Right cardiac atrium (tissue), 5 donors: ENCODE measurements at places on chromosomes 2 and 18.

GRCh38 chr18:64220941-64221340, 72.1 kb upstream of the LINC00305 start:
- DNase-seq = no peak

- no peak for DNase-seq
These were observed 67.2 kb downstream of the SRD5A2 start for GRCh38 chr2:31513553-31513952.

DNA sequence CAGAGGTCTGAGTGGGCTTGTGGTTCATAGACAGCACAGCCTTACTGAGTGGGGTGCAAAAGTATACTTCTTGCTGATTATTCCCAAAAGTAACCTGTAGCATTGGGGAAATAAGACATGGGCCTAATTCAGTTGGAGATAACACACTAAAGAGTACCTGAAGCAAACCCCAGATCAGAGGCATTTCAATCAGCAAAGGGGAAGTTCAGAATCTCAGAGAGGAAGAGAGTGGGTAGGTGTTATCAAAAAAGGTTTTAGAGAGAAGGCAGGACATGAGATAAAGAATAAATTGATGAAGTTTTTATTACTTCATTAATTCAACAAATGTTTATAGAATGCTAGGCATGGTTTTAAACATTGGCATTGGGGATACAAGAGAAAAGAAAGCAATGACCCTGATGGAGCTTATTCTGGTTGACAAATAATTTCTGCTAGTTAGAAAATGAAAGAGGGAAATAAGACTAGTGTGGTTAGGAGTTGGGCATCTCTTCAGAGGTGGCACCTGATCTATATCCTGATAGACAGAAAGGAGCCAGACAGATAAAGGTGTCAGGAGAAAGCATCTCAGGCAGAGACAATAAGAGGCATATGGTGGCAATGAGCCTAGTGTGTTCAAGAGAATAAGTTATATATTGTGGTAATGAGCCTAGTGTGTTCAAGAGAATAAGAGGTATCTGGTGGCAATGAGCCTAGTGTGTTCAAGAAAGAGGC, 153.8 kb upstream of the SETBP1 start:
- DNase-seq = no peak

GRCh38 chr18:10386049-10386448, 68.4 kb upstream of the APCDD1 start:
- DNase-seq = no peak

GRCh38 chr2:140695155-140695554, 1435.7 kb downstream of the LRP1B start:
- no peak for DNase-seq

- no peak for DNase-seq
These were observed 1.3 kb downstream of the PTMA start for GRCh38 chr2:231709636-231709980.

GRCh38 chr2:1020206-1020605, 69.6 kb downstream of the SNTG2 start:
- DNase-seq = peak; percentile 26

- DNase-seq = no peak
These were observed 5.8 kb upstream of the SMYD5 start for GRCh38 chr2:73208258-73208657.

DNA sequence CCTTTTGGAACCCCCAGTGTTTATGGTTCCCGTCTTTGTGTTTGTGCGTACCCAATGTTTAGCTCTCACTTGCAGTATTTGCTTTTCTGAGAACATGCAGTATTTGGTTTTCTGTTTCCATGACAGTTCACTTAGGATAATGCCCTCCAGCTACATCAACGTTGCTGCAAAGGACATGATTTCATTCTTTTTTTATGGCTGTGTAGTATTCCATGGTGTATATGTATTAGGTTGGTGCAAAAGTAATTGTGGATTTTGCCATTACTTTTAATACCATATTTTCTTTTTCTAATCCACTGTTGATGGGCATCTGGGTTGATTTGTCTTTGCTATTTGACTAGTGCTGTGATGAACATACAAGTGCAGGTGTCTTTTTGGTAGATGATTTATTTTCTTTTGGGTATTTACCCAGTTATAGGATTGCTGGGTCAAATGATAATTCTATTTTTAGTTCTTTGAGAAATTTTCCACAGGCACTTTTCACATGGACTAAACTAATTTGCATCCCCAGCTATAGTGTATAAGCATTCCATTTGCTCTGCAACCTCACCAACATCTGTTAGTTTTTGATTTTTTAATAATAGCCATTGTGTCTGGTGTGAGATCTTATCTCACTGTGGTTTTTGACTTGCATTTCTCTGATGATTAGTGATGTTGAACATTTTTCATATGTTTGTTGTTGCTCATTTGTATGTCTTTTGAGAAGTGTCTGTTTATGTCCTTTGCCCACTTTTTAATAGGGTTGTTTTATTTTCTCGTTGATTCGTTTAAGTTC, 63.6 kb downstream of the CERS6 start:
- no peak for DNase-seq

DNA sequence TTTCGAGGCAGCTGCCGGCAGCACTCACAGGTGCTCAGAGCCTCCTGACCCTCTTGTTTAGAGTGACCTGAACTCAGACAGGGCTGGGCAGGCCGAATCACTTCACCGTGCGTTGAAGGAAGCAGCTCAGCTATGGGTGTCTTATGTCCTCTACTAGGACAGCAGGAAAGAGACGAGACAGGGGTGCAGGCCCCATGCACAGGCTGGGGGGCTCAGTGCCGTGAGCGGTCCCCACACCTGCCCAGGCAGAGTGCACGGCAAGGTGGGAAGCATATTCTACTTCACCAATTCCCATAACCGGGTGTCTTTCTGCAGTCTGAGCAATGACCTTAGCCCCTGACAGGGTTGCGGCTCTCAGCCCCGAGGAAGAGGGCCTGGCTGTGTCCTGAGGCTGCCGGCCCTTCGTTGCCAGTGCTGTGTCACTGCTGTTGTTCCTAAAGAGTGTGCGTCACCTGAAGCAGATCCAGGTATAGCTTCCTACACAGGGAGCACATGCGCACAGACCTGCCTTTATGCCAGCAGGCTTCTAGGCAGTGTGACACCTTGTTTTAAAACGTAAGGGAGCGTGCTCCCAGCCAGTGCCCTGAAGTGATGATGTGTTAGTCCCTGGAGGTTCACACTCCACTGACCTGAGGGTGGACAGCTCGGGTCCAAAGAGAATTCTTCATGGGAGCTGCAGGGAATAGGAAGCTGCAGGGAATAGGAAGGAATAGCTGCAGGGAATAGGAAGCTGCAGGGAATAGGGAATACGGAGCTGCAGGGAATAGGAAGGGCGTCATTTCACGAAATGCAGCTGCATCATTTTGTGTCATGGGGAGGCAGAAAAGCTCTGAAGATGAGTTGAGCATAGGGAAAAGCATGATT, 207.9 kb upstream of the SALL3 start:
- DNase-seq = no peak

- peak; percentile 40 for DNase-seq
These were observed 16.4 kb downstream of the KLF11 start for GRCh38 chr2:10059552-10060335.

DNA sequence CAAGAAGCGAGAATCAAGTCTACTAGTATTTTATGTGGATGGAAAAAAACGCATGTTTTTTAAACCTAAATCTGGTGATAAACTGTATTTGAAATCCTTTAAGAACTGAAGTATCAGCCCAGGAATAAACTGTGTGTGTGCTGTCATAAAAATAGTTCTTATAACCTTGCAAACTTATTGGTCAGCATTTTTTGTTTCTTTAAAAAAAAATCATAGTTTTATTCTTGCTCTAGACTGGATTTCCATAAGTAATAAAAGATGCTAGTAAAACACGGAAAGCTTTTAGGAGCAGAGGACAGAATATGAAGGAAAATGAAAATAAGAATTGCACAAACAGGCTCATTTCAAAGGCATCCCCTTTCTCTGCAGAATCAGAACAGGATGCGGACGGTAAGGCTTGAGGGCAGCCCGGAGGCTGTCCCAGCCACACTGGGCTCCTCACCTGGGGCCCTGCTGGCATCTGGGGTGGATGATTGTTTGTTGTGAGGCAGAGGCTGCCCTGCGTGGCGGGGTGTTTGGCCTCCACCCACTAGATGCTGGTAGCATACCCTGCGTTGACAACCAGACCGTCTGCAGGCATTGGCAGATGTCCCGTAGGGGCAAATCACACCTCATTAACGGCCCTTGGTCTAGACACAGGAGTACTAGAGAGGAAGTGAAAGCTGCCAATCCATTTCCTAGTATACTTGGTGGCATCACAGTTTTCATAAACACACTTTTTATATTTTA, 52.5 kb downstream of the MBP start:
- DNase-seq = no peak

GRCh38 chr2:214830794-214831346, 21.4 kb upstream of the BARD1 start:
- DNase-seq = no peak

- DNase-seq = no peak
These were observed 355.1 kb downstream of the EN1 start for GRCh38 chr2:118492335-118492734.

GRCh38 chr2:206502729-206503128, 59.4 kb downstream of the ADAM23 start:
- no peak for DNase-seq

GRCh38 chr2:29162204-29162928, 47.2 kb downstream of the CLIP4 start:
- no peak for DNase-seq

GRCh38 chr2:186431306-186431705, 54.8 kb upstream of the ZC3H15 start:
- DNase-seq = no peak

DNA sequence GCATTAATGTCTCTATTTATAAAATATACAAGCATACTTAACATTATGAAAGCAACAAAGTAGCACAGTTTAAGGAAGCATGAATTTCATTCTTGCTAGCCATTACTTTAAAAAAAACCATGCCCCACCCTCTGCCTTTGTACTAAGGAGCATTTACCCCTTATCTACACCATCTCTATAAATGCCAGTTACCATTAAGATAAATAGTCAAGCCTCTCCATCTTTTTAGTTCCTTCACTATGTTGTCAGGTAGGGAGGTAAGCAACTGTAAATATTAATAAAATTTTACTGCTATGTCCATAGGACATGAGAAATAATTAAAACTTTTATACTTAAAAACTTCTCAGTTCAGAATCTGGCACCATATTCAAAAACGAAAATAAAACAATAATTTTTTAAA, 42.1 kb downstream of the ROCK1 start:
- DNase-seq = no peak

- DNase-seq = peak; percentile 86
These were observed 105.6 kb upstream of the LDLRAD4 start for GRCh38 chr18:13112982-13113381.

DNA sequence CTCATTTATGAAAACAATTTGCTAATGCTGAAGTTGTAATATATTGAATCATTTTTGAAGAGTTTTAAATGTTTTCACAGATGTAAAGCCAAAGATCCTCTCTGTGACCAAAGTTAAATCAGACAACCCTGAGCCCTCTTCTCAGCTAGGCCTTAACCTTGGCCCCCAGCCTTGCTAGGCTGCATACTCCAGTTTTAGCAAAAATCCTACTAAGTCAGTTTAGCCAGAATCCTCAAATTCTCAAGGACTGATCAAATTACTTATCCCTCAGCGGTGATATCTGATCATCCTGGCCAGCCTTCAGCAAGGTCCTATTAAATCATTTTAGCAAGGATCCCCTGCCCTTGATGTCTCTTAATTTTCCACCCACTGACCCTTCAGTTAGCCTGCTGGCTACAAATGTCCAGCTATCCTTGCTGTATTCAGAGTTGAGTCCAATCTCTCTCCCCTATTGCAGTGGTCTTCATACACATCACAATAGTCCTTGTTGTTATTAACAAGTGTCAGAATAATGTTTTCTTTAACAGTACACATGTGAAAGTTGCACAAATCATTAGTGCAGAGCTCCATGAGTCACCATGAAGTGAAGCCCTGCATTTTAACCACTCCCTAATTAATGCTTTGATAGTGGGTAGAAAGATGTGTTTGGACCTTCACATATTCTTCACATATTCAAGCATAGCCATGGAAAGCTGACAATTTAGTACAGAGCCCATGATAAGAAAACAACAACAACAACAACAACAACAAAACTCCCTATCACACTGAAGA, 206.4 kb downstream of the NBAS start:
- no peak for DNase-seq

- no peak for DNase-seq
These were observed 229.5 kb upstream of the ZC3H15 start for GRCh38 chr2:186256540-186256939.

- no peak for DNase-seq
These were observed 2.5 kb downstream of the SP100 start for GRCh38 chr2:230418341-230419016.

DNA sequence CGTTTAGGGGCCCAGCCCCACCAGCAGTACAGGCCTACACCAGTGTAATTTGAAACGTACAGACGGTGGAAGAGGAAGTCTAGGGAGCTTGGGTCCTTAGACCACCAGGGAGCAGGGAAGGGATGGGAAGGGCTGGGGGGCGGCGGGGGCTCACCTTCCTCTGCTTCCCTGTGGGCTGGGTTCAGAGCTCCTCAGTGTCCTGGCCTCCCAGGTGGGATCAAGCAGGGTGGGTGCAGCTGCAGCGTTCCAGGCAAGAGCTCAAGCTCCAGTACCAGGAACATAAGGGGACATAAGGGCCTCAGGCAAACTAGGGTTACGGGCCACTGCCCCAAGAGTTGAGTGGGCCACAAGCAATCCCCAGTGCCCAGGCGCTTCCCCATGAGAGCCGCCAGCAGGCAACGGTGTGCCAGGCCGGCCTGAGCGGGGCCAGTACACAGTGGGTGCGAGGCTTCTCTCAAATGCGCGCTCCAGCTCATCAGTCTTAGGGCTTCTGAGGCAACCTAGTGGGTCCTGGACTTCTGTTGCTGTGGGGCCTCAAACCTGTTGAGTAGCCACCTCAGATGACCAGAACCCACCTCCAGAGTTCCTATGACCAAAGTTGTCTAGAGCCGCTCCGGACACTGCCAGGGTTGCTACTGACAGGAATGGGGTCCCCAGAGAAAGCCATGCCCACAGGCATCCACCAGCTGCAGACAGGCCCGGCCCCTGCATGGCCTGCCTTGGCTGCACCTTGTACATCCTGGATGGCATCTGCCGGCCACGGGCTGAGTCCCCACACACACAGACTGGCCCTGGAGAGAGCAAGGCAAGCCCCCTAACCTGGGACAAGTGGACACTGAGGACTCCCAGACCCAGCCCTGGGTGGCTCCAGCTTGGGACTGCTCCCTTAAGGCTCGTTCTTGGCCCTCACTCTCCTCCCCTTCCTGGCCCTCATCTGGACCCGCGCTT, 5.2 kb downstream of the ANKRD23 start:
- DNase-seq = peak; percentile 49

- no peak for DNase-seq
These were observed 948.7 kb downstream of the TSN start for GRCh38 chr2:122704109-122704563.
